ENCODE measurements at places on chromosomes 7 and 10.

DNA sequence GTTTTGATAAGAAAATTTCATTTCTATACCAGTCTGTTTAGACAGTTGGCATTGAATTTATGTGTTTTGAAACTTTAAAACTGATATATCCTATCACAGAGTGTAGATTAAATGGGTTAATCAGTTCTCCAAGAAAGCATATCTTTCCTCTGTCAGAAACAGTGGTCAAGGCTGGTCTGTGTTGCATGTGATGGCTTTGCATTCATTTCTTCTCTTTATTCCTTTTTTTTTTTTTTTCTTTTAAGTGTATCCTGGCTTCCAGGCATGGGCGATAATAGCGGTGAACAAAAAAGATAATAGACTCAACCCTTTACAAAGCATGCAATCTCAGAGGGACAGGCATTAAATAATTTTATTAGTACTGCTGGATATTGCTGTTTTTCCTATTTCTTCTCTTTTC is 136.6 kb downstream of the LRRC4 start:
- DNase-seq = no peak

DNA sequence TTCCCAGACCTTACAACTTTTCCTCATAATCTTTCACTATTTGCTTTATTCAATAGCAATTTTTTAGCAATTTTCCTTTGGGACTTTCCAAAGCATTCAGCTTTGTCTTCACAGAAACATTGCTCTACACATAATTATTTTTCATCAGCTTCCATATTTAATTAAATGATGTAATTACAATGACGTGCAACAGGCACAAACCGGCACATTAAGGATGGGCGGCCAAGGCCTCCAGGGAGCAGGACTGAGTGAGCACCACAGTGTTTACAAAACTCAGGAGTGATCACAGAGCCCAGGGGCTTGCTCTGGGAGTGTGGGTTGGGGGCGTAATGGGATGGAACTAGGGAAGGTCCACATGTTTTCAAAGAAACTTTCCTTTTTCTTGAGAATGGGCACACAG is 69.8 kb downstream of the MAD1L1 start:
- no peak for DNase-seq

DNA sequence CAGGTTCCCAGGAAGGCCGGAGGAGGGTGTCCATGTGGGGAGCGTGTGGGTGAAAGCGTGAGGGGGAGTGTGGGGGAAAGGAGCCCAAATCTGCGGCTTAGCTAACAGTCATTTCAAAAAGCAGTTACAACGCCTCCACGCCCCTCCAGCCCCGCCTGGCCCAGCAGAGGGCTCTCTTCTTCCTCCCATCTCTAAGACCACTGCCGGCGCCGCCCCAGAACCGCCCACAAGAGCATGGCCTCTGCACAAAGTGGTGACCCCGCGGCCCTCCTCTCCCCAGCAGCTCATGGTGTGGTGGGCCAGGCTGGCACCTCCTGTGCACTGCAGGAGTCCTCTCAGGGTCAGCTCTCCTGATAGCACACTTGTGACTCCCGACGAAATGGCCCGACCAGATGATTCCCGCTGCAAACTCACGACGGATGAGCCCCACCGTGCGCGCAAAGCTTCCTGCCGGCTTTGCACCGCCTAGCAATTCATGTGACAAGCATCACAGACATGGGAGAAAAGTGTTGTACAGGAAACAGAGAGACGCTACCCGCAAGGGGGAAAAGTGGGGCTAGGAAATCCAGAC is 12.4 kb upstream of the HUS1 start:
- DNase-seq = no peak

GRCh38 chr10:78378192-78378591 is 344.5 kb downstream of the RPS24 start:
- no peak for DNase-seq
